ENCODE measurements at places on chromosomes 12 and 14.

DNA sequence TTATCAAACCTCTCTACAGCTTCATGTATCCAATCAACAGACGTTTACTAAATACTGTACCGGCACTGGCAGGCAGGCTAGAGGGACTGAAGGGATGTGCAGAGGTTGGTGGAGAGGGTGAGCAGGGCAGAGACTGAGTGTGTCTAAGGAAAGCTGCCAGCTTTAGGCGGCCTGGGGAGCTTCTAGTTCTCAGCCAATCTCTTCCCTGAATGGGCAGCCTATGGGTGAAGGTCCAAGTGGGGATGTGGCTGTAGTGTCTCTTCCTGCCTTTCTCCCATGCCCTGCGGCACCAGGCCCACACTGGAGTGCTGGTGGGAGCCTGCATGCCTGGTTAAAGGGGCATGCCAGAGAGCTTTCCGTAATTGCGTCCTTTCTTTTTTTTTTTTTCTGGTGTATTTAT, 239.8 kb downstream of the CACNA1C start:
- no peak for DNase-seq

DNA sequence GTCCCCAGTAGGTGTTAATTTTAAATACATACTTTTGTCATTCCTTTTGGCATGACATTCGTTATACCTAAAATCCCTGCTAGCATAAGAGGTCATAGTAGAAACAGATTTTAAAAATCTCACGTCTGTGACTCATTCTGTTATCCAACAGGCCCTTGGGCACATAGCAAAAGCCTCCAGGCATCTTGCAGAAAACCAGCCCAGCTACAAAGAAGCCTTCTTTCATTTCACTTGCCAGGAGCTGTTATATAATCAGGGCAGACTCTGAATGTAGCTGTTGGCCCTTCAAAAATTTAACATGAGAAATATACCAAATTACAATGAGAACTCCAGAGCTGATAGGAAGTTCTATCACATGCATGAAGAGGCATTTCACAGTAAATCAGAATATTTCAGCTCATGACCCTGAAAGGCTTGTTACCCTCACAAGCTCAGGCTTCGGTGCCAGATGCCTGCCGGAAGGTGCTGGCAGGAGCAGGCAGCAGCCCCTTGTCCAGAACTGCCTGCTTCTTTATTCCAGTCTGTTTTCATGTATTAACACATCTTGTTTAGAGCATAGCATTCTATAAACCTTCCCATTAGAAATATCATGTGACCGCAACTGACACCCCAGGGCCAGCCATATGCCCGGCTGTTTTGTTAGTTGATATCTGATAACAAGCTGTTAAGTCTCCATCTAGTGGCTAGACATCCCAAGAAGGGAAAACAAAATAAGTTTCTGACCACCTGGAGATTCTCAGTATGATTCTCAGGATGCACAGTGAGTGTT, 17.8 kb downstream of the E2F7 start:
- DNase-seq: no peak

DNA sequence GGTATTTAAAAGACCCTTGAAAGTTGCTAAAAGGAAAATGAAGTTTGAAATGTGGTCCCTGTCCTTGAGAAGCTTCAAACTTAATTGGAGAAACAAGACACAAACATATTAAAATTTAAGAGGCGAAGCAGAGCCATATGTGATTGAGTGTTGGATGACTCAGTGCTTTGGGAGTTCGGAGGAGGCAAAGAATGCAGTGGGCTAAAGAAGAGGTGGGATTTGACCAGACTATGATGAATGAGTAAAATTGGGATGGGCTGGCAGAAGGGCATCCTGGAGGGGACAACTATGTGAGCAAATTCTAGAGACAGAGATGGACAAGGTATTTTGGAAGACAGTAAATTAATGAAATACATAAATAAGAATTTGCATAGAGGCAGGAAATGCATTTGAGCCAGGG, 358.6 kb downstream of the EGLN3 start:
- DNase-seq: no peak

GRCh38 chr12:57657744-57658143, 24.7 kb upstream of the B4GALNT1 start:
- DNase-seq: no peak

GRCh38 chr14:101232340-101233020, 328.8 kb upstream of the DIO3 start:
- DNase-seq: no peak

GRCh38 chr12:29365091-29365490, 15.9 kb downstream of the ERGIC2 start:
- DNase-seq: no peak
